ENCODE measurements at places on chromosomes 11 and 22.
A peak's percentile ranks its signal among the peaks of the same experiment; 100 is the strongest.

- no peak for DNase-seq
Measured at GRCh38 chr11:45994371-45995341, 72.2 kb downstream of the LARGE2 start.

GRCh38 chr11:78925387-78925786 lies 350.7 kb upstream of the NARS2 start:
- DNase-seq, result no peak

DNA sequence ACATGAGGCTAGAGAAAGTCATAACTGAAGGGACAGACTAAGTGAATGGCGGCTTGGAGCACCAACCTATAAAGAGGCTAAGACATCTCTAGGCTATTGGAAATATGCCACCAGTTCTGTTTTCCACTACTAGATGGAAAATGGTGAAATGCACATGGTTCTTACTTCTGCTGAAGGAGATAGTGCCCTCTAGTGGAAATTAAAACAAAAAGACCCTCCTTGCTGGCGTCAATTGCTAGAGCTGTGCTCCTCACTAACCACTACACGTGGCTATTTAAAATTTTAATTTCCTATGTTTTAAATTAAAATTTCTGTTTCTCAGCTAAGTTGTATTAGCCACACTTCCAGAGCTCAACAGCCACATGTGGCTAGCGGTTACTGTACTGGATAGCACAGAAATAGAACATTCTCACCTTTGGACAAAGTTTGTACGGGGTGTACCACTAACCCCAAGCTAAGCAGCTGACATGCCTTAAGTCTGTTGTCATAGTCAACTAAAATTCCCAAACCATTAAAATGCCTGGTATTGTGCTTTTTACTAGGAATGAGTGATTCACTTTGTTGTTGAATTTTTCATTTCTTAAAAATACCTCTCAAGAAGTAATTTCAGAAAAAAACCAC lies 34.1 kb upstream of the CALCA start:
- DNase-seq, result no peak

DNA sequence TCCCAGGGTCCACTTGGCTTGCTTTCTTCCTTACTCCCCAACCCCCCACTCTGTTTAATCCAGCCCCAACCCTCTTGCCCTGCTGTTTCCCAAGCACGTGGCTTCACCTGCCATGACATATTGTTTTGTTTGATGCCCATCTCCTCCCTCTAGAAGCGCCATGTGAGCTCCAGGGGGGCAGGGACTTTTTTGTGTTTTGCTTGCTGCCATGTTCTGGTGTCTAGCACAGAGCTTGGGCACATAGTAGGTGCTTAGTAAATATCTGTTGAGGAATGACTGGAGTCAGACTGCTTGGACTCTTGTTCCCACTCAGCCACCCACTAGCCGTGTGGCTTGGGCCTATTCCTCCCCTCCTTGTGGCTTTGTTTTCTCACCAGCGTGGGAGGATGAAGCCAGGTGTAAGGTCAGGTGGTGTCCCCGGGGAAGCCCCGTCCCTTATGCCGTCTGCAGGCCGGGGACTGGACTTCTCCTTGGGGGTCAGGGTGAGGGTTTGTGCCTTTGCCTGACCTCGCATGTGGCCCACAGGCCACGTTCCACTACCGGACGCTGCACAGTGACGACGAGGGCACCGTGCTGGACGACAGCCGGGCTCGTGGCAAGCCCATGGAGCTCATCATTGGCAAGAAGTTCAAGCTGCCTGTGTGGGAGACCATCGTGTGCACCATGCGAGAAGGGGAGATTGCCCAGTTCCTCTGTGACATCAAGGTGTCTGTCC lies 3.8 kb downstream of the AIP start:
- DNase-seq, result no peak

DNA sequence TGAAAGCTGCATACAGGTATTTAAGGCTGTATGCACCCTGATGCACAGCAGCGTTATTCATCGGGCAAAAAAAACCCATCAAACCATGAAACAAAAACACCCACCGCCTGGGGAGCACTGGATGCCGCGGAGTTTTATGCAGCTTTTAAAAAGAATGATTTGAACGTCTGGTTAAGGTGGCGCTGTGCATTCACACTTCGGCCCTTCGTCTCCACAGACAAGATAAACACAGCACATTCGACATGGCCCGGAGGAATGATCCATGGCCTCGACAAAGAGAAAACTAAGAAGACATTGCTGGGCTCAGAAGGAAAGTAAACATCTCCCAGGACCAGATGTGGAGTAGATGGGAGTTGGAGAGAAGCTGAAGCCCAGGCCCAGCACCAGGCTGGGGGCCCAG lies 40.8 kb upstream of the GAL start:
- DNase-seq, result no peak

DNA sequence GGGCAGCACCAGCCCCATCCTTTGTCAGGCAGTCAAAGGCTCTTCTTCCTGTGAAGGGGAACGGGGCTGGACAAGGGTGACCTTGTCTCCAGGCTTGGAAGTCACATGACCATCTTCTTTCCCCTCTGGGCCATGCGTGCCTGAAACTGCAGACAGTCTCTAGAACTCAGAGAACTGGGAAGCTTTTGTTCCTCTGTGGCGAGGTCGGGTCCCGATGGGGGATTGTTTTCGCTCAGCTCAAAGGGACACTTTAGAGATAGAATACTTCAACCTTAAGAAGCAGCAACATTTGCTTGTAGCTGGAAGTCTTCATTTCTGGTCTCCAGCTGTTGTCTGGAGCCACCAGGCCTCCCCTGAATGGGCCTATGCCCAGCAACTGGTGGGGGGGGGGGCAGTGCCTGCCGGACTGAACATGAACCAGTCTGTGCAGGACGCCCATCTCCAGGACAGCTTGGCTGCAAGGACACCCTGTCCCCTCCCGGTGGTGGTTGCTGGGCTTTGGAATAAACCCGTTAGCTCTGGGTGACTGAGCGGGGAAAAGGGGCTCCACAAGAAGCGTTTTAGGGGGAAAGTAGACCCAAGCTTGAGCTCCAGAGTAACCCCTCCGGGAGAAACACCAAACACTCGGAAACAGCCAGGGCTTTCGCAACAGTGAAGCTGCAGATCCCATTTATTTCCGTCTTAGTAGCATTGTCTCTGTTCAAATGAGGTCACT lies 55.7 kb upstream of the EMID1 start:
- DNase-seq, result no peak

- no peak for DNase-seq
Measured at GRCh38 chr11:132430429-132431062, 1060.1 kb downstream of the NTM start.

GRCh38 chr11:65537296-65537597 lies 12.4 kb downstream of the SCYL1 start:
- DNase-seq, result no peak

DNA sequence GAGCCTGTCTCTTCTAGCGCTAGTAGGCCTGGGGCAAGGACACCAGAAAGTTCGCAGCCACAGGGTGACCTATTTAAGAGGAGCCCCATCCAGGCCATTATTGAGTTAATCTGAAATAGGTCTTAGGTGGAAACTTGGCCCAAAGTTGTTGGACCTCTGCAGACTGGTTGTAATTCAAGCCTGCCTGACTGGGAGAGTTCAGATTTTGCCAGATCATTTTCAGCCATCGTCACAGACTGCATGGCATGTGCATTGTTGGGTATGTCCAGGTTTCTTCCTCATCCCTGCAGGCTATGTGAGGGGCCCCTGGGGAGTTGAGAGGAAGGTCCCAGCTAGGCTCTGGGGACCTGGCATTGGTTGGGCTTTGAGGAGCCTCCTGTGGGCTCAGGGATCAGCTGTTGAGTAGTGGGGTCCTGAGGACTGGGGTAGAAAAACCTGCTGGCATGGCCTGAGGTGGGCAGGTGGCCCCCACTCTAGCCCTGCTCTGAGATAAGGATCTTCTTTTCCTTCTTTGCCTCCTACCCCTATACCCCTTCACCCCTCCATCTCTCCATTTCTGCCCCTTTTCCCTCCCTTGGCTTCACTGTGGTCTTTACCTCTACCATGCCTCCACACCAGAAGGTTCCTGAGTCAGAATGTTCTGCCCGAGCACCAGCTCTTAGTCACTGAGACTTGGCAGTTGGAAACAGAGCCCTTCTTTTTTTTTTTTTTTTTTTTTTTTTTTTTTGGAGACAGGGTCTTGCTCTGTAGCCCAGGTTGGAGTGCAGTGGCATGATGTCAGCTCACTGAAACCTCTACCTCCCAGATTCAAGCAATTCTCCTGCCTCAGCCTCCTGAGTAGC lies 112.7 kb downstream of the MORC2 start:
- peak; percentile 28 for DNase-seq

DNA sequence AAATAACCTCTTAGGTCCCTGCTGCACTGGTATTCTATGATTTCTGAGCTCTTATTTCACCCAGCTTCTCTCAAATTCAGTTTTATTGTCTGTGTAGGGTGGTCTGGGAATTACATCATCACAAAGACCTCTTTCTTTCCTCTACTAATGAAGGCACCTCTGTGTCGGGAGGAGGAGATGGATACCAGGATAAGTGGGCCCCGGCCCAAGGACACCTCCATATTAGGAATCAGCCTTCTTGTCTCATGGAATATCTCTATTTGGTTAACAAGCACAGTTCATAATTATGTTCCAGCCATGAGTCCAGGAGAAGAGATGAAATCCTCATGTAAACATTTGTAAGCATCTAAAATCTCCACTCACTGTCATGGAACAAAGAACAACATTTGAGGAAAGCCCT lies 9.4 kb downstream of the PARVA start:
- no peak for DNase-seq

DNA sequence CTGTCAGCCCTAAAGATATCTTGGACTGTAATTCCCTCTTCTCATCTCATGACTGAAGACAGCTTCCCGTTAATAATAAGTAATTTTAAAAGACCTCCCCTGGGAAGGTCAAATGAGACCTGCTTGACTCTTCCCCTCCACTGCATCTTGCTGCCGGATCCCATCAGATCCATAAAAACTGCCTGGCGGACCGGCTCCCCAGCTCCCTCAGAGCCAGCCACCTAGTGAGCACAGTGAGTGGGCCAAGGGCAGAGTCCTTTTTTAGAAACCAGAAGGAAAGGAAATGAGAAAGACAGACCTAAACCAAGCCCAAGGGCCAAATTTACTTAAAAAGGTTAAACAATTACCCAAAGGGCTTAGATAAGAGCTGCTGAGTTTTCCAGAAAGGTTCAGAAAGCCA lies 595.3 kb downstream of the OPCML start:
- DNase-seq, result no peak

DNA sequence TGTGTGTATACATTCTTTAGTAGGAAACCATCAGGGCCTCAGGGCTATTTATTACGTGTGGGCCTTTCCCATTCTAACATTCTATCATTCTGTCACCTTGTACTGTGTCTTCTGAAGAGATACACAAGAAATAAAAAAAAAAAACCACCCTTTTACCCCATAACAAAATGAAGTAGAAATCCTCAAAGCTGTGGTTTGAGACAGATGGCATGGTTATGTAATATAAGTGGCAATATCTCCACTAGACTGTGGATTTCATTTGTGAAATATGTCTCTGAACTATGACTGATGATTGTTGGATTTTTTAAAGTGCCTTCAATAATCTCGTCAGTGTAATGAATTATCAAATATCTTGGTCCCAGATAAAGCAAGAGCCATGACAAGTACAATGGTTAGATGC lies 150.0 kb upstream of the BLID start:
- DNase-seq, result no peak

DNA sequence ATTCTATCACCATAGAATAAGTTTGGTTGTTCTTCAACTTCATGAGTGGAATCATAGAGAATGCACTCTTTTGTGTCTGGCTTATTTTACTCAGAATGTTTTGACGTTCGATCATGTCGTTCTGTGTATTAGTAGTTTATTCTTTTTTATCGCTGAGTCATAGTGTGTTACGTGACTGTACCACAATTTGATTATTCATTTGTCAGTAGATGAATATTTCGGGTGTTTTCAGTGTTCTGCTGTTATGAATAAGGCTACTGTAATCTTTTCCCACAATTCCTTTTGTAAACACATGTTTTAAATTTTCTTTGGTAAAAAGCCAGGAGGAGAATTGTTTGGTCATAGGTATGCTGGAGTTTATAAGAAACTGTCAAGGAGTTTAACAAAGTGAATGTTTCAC lies 279.9 kb upstream of the B3GAT1 start:
- no peak for DNase-seq

- DNase-seq, result no peak
Measured at GRCh38 chr11:128519338-128519737, 68.0 kb downstream of the ETS1 start.

DNA sequence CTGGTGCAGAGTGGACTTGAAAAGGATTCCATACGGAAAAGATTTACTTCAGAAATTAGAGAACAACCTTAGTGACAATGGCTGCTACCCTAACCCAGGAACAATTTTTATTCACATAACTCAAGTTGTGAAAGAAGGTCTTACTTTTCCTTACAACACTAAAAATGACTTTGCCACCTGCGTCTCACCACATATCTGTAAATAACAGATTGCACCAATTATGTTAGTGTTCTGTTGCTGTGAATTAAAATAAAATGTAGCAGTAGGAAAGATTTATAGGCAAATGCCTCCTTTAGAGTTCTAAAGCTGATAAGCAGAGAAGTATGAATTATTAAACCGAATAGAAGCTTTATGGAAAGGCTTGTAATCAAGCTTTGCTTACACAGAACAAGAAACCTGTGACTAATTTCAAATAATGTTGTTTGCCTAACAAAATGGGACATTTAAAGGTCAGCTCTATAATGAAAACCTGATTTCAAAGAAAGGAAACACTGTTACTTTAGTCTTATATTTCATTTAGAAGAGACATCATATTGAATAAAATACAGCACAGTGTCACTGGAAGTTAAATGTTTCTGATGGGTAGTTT lies 2237.8 kb downstream of the LRRC4C start:
- no peak for DNase-seq

DNA sequence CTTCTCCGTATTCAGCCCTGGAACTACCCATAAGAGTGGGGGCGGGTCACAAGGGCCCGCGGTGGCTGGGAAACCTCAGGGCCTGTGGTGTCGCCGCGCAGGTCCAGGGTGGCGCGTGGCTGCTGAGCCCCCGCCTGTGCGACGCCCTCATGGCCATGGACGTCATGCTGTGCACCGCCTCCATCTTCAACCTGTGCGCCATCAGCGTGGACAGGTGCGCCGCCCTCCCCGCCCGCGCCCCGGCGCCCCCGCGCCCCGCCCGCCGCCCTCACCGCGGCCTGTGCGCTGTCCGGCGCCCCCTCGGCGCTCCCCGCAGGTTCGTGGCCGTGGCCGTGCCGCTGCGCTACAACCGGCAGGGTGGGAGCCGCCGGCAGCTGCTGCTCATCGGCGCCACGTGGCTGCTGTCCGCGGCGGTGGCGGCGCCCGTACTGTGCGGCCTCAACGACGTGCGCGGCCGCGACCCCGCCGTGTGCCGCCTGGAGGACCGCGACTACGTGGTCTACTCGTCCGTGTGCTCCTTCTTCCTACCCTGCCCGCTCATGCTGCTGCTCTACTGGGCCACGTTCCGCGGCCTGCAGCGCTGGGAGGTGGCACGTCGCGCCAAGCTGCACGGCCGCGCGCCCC lies 2.4 kb downstream of the DRD4 start:
- DNase-seq, result no peak

DNA sequence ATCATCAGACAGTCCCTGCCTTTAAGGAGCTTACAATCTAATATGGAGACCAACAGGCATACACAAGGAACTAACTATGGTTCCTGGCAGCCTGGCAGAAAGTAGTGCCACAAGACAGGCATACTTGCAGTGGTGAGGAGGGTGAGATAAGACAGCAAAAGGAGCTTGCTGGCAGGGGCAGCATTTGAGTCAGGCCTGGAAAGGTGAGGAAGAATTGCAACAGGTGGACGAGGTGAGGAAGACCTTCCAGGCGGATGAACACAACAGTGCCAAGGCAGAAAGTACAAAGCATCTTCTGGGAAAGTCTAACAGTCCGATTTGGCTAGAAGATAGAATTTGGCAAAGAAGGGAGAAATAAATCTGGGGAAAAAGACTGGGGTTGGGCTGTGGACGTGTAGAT lies 4.3 kb downstream of the DNAL4 start:
- no peak for DNase-seq

GRCh38 chr11:66150725-66151124 lies 80.7 kb downstream of the PACS1 start:
- no peak for DNase-seq
